Choroid plexus epithelial cell (primary cell): ENCODE measurements at places on chromosomes 2 and 18.

GRCh38 chr18:49531678-49532153 is 30.1 kb upstream of the LIPG start:
- DNase-seq, result peak; percentile 65

GRCh38 chr2:143600116-143600515 is 470.9 kb downstream of the ARHGAP15 start:
- no peak for DNase-seq

DNA sequence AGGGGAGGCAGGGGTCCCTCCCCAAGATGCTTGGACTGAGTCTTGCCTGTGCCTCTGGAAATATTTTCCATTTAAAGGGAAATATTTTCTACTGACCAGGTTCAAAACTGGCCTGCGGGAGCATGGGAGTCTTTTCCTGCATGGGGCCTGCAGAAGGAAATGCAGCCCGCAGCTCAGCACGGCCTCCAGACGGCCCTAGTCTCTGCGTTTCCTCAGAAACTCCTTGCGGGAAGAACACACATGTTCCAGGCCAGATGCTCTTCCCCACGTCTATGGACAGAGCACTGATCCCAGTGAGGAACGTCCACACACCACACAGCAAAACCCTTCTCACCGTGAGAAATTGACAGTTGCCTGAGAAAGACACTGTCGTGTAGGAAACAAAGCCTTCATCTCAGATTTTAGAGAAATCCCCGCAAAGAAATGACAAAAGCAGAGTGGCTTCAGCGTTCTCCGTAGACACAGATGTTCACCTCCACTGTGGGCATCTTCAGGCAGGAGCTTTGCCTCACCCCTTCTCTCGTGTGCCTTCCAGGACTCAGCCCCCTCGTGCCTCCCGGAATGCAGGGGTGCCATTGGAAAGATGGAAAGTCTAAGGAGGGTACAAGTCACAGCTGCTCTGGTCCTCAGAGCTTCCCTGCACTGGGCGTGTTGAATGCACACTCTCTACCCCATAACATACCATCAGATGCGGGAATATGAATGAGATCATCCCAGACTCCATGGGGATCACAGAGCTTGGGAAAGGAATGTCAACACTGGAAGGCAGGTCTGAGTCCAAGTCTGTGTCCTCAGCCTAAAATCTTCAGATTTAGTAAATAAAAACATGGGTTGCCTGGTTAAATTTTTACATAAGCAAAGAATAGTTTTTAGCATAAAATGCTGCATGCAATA is 438.7 kb upstream of the SALL3 start:
- DNase-seq, result no peak

DNA sequence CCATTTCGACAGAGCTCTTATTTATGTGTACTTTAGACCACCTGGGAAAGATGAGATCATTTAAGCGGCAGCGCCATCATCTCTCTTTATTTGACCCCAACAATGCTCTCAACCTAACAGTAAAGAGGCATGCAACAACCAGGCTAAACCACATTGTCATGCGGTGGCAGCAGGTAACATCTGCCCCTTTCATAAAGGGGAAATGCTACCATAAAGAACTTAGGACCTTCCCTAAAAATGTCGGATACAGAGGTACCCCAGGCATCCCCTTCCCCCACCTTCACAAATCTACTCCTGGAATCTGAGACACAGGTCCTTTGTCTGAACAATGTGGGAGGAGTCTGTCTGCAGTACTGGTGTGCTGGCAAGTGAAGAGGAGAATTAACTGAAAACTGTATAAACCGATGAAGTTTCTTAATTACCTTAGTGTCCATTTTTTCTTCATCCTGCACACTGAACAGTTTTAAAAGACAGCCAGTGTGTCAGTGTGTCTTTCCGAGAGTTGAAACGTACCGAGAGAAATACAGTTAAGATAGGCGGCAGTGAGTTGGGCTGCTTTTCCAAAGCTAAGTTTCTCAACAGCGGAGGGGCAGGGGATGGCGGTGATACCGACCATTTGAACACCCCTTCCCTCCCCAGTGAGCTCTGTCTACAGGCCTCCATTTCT is 1.9 kb downstream of the MEX3C start:
- DNase-seq, result peak; percentile 61

- peak; percentile 61 for DNase-seq
These were observed 47.0 kb downstream of the SLC9A4 start for GRCh38 chr2:102520009-102520408.

DNA sequence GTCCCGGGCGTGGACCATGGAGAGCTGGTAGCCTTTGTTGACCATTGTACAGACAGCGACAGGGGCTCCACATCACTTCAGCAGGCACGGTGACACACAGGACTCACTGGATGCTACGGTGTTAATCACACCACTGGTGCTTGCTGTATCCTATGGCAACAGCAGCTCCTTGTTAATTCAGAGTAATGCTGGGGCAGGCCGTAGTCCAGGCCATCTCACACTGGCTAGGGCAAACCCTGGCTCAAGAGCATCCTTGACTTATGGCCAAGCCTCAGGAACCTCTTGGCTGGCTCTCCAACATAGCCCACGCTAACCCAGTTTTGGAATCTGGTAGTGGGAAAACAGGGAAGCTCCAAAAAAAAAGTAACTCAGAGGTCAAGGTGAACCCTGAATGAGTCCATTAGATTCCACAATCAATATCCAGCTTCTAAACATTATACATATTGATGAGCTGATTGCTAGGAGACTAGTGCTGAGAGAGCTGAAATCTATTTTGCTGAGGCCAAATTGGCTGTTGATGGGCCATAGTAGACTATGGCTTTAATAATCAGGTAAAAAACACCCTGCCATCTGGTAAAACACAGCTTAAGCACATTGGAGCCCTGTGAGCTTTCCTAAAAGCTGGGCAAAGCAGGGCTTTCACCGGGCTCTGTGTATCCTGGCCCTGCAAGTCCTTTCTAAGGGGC is 253.6 kb downstream of the PRKCE start:
- DNase-seq, result no peak

GRCh38 chr2:147521936-147522335 is 322.9 kb upstream of the ACVR2A start:
- DNase-seq, result no peak

DNA sequence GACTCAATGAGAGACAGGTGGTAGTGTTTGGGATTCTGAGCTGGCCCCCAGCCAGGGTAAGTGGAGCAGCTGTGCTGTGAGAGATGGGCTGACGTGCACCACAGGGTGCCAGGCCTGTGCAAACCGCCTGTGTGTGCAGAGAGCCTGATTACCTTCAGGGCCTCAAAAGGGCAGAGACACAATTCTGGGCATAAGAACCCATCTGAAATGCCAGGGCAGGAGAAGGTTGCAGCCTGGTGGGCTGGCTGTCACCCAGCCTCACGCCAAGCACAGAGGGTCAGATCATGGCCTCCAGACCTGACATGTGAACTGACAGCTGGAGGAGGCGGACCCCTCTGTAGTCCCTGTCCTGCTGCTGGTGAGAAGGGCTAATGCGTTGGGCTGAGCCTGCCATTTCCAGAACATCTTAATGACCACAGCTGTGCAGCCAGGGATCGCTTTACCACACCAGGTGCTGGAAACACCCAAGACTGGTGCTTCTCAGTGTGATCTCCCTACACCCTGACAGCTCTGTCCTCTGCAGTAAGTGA is 100.9 kb downstream of the ARL4C start:
- no peak for DNase-seq

- DNase-seq, result peak; percentile 61
These were observed 82.1 kb downstream of the EIF2AK3 start for GRCh38 chr2:88545118-88545517.

GRCh38 chr2:134142903-134143302 is 111.0 kb upstream of the MGAT5 start:
- DNase-seq, result peak; percentile 66
